ENCODE measurements at places on chromosomes 12 and 14.

GRCh38 chr14:61730756-61731373 is 31.4 kb upstream of the SNAPC1 start:
- DNase-seq: no peak

DNA sequence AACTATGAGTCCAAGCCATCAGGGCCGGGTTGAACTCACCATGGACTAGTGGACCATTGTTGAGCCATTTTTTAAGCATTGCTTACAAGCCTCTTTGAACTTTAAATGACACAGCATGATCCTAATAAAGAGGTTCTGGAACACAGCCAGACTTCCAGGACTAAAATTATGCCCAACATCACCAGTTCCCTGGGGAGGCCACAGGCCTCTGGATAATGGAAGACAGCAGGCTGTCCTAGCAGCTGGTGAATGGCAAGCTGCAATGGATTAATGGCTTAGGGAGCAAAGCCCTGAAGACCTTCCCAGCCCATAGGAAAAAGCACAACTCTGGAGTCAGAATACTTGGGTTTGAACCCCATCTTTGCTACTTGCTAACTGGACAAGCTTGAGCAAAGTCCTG is 71.3 kb downstream of the FLRT2 start:
- DNase-seq: no peak

- no peak for DNase-seq
Measured at GRCh38 chr12:119292893-119293630, 41.5 kb upstream of the CCDC60 start.

- DNase-seq: no peak
Measured at GRCh38 chr12:126483145-126484068, 1418.2 kb downstream of the AACS start.

GRCh38 chr14:96060186-96060933 is 21.2 kb downstream of the C14orf132 start:
- DNase-seq: no peak

GRCh38 chr12:6033546-6033945 is 88.5 kb upstream of the ANO2 start:
- no peak for DNase-seq

DNA sequence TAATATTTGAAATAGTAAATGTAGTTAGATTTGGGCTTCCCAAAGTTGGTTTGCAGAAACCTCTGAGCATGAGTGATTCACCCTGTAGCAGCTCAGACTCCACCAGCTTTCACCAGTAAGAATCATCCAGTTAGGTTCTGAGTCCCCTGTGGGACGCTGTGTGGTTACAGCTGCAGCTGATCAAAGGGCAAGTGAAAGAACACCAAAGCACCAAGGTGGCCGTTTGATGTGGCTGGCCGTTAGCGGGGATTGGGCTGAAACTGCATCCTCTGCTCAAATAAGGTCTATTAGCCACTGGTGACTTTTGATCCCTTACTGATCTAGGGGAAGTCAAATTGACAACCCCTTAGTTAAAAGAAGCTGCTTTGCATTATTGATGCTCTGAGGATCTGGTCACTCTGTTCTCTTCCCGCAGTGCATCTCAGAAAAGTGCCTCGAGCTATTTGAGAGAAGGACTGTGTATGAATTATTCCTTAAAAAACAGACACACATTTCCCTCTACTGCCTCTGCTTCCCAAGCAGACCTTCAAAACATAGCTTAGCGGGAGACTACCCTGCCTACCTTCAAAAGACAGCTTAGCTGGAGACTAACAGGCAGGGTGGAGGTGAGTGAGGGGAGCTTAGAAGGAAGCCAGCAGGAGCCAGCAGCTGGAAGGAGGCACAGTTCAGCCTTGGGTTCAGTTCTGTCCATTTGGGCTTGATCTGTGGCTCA is 3.7 kb downstream of the ABHD12B start:
- DNase-seq: peak; percentile 73
